ENCODE measurements at places on chromosomes 1 and 21.
A peak's percentile ranks its signal among the peaks of the same experiment; 100 is the strongest.

DNA sequence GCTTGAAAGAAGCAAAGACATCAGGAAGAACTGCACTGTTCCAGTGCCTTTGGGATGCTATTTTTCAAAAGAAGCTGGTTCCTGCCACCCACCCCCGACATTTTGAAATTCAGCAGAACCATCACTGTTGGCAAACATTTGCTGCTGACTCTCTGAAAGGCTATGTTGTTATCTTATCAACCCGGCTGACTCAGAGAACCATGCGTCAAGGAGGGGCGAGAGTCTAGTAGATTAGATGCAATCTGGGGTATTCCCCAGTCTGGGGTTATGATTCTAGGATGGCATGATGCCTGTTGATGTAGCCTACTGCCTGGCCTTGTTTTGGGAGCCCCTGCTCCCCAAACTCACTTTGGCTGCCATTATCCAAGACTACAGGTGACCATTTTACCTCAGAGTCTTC lies 267.8 kb upstream of the RUNX1 start:
- no peak for DNase-seq

DNA sequence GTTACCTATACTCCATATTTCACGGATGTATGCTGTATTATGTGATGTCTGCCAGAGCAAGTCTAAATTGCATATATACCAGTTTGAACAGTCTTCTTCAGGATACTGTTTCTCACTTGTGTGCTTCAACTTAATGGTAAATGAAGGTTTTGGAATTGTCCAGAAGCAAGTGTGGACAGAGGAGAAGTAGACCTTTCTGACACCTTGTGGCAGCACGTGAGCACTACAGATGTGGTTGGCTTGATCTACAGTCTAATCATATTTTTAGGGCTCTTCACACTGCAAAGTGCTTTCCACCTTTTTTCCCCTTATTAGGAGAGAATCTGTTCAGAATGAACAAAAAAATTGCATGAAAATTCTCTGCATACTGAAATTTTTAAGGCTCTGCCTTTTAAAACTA lies 10.9 kb downstream of the MORC3 start:
- peak; percentile 74 for DNase-seq

- DNase-seq, result no peak
These were observed 22.1 kb upstream of the POU2F1 start for GRCh38 chr1:167198518-167199133.

GRCh38 chr1:54581621-54582035 lies 33.6 kb downstream of the ACOT11 start:
- no peak for DNase-seq

- DNase-seq, result peak; percentile 71
These were observed 30.2 kb upstream of the CLDN14 start for GRCh38 chr21:36509973-36510664.

DNA sequence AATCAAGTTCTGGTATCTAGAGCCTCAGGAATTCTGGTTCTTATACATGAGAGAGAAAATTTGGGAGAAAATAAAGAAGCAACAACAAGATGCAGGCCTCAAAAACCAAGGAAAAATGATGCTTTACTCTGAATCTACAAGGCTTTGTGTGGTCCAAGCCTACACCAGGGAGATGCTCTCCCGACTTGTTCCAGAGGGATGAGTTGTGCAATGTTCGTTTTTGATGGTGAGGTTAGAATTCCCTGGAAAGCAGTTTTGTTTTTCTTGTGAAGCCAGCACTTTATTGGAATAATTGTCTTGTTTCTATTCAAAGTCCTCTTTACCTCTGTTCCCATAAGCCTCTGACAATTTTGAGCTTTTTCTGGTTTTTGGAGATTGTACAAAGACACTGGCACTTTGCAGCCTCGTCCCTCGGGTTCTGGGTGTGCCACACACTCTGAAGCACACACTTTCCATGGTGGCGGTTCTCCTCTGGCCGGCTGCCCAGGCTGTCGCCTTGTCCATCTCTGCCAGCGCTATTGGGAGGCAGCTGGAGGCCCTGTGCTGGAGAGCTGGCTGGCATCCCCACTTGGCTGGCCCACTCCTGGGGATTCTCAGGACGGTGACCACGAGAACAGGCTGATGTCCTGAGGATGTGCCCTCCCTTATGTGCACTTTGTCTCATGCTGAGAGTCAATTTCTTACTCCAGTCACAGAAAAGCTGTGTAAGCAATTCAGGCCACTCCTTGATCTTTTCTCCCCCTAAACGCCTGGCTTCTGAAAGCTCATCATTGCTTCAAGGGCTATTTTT lies 70.2 kb downstream of the EDEM3 start:
- DNase-seq, result no peak

DNA sequence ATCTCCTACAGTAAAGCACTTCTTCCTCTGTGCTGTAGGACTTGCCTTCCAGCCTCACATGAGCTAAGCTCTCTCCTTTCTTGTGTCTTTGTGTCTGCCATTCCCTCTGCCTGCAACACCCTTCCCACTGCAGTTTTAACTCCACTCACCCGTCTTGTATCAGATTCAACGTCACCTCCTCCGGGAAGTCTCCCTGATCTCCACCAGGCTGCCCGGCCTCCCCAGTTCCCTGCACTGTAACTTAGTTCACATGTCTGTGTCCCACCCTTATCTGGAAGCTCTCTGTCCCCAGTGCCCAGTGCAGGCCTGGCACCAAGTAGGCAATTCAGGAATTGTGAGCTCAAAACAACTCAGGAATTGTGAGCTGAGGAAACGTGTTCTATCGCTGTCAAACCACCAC lies 96.4 kb downstream of the GLIS1 start:
- no peak for DNase-seq

GRCh38 chr1:234598974-234599616 lies 10.9 kb downstream of the IRF2BP2 start:
- no peak for DNase-seq

DNA sequence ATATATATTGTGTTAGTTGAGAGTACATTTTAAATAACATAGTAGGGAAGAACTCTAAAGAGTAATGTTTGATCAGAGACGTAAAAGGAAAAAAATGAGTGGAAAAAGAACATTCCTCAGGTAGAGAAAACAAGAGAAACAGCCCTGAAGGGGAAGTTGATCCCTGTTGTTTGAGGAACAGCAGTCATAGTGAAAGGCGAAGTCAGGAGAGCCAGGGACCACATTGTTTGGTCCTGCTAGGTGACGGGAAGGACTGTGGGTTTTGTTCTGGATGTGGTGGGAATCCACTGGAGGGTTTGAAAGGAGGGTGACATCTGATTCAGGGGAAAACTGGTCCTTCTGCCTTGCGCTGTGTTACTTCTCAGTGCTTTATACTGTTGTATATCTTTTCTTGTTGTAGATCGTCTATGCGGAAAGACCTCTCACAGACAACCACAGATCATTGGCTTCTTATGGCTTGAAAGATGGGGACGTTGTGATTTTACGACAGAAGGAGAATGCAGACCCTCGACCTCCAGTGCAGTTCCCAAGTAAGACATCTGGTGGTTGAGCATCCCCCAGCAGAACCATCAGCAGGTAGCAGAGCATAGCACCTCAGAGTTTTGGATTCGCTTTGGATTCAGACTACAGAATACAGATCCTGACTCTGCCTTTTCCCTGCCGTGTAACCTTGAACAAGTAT lies 9.2 kb downstream of the DDI2 start:
- no peak for DNase-seq

GRCh38 chr1:165879946-165880345 lies 52.5 kb downstream of the UCK2 start:
- DNase-seq, result no peak

- DNase-seq, result no peak
These were observed 51.1 kb upstream of the NTPCR start for GRCh38 chr1:232899268-232899667.

GRCh38 chr1:228009828-228010775 lies 3.3 kb downstream of the WNT3A start:
- peak; percentile 54 for DNase-seq

DNA sequence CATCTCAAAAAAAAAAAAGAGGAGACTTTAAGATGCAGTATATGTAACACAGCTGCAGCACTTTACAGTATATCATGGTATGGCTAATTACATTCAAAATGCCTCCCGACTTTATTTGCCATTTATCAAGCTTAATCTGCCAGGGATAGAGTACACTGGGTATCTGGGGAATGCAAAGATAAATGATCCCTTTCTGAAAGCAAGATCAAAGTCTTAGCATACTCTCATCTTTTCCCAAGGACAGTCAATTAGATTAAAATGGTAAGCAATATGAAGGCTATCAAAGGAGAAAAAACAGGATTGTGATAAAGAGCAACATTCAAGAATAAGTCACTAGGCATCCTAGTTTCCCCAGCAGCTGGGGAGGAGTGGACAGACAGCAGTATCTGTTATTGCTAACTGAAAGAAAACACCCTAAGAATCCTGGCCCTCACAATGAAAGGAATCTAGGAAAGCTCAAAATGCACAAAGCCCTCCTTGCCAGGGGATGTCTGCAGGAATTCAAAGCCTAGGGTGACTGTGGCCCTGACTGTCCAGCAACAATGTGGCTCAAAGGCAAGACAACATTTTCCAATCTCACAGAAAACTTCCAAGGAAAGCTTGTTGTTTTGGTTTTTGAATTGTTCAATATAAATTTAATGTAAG lies 56.7 kb upstream of the RAP1GAP start:
- no peak for DNase-seq

- DNase-seq, result peak; percentile 92
These were observed 2.5 kb upstream of the METTL25B start for GRCh38 chr1:156725683-156726280.

- no peak for DNase-seq
These were observed 43.5 kb downstream of the OPRD1 start for GRCh38 chr1:28855469-28855951.

DNA sequence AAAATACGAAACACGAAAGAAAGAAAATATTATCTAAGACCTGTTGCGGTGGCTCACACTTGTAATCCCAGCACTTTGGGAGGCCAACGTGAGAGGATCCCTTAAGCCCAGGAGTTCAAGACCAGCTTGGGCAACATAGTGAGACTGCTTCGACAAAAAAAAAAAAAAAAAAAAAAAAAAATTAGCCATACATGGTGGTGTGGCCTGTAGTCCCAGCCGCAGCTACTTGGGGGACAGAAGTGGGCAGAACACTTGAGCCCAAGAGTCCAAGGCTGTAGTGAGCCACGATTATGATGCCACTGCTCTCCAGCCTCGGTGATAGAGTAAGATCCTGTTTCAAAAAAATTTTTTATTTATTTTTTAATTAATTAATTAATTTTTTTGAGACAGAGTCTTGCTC lies 1.5 kb upstream of the RAB13 start:
- DNase-seq, result no peak

DNA sequence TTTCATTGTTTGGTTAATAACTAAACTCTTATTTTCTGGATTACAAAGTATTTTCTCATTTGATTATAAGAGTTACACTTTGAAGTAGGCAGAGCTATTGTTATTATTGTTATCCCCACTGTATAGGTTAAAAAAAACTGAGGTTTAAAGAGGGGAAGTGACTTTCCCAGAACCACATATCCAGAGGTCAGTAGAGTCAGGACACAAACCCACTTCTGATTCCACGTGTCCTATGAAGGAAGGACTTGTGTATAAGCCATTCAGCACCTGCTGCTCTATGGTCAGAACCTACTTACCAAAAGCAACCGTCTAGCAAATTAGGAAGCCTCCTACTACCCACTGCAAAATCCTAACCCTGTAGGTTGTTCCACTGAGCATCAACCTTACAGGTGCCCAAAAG lies 291.3 kb downstream of the TM2D1 start:
- DNase-seq, result no peak

GRCh38 chr21:33968995-33969348 lies 53.4 kb upstream of the ATP5PO start:
- DNase-seq, result no peak

DNA sequence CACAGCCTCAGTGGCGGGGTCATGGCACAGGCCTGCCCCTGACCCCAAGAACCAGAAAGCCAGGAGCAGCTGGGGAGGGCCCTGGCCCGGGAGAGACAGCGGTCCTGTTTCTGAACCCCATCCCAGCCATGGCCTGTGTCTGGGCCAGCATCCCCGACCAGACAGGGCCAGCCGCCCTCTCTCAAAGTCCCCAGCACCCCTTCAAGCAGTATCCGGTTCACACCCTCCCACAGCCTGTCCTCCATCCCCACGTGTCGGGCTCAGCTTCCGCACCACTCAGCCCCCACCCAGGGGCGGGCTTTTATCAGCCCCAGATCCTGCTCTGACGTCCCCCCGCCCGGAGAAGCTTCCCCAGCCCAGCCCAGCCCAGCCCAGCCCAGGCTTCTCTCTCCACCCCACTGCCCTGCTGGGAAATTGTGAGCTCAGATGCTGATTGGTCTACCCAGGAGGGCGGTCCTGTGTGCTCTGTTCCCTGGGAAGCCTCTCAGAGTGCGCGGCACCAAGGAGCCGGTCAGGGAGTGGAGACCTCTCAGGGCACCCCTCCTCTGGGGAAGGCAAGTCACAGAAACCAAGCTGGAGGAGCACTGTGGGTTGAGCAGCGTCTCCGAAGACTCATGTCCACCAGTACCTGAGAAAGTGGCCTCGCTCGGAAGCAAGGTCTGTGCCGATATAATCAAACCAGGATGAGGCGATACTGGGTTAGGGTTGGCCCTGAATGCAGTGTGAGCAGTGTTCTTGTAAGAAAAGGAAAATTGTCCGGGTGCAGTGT lies 4.7 kb upstream of the FAAP20 start:
- DNase-seq, result no peak

- DNase-seq, result peak; percentile 28
These were observed 500 bp downstream of the EPHA10 start for GRCh38 chr1:37764414-37764825.

GRCh38 chr1:52670604-52671003 lies 27.5 kb downstream of the COA7 start:
- DNase-seq, result no peak

GRCh38 chr1:206690516-206690915 lies 5.8 kb downstream of the MAPKAPK2 start:
- DNase-seq, result no peak

DNA sequence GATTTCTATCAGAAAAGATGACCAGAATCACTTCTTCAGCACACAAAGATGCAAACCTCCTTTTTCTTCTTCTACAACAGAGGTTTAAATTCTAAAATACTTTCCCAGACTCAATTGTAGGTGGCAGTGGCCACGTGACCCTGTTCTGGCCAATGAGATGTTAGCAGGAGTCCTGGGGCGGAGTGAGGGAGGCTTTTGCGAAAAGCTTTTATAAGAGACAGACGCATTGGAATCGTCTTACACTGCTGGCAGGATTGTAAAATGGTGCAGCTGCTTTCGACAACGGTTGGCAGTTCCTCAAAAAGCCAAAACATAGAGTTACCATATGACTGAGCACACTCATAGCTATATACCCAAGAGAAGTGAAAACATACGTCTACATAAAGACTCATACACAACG lies 87.0 kb upstream of the MAGI3 start:
- DNase-seq, result no peak

DNA sequence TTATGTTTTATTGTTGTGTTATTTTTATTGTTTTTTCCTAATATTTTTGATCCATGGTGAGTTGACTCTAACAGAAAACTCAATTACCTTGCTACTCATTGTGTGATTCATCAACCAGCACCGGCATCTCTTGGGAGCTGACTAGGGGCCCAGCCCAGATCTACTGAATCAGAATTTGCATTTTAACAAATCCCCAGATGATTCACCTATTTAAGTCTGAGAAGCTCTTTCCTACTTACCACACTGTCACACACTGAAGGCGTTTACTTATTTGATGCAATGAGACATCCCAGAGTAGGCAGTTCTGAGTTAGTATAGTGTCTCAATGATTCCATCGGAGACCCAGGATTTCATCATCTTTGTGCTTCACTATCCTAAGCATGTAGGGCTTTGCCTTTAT lies 416.6 kb downstream of the RWDD3 start:
- no peak for DNase-seq

GRCh38 chr21:19870682-19871081 lies 1127.5 kb upstream of the NCAM2 start:
- no peak for DNase-seq

- DNase-seq, result peak; percentile 81
These were observed at the start of gene C1orf21 for GRCh38 chr1:184386312-184387068. Gene C1orf21, plus strand, starts transcription at chr1:184387029. Its CDS starts 90,481 bp downstream, at chr1:184477510.

- peak; percentile 88 for DNase-seq
These were observed 21.4 kb downstream of the SLC2A7 start for GRCh38 chr1:9004700-9005394.

Data from GM12865 (cell line).